ENCODE measurements at places on chromosomes 7 and 10.

- no peak for DNase-seq
Observed at GRCh38 chr7:47627580-47628283, 45.8 kb upstream of the TNS3 start.

DNA sequence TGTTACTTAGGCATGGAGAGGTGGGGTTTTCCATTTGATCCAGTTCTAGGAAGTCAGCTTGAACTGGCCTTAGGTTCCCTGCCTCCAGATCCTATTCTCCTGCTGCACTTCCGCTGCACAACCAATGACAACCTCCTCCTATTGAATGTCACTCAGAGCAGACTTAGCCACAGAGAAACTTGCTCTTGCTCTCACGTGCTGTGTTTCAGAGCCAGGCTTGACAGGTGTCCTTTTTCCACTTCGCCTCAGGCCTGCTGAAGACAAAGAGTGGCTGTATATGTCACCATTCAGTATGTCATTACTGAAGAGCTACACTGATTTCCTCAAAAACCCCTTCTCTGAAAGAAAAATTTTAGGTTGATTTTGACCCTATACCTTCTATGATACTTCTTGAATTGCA lies 115.4 kb upstream of the ETV1 start:
- DNase-seq: no peak

- DNase-seq: no peak
Observed at GRCh38 chr10:129319934-129320333, 147.1 kb upstream of the MGMT start.

DNA sequence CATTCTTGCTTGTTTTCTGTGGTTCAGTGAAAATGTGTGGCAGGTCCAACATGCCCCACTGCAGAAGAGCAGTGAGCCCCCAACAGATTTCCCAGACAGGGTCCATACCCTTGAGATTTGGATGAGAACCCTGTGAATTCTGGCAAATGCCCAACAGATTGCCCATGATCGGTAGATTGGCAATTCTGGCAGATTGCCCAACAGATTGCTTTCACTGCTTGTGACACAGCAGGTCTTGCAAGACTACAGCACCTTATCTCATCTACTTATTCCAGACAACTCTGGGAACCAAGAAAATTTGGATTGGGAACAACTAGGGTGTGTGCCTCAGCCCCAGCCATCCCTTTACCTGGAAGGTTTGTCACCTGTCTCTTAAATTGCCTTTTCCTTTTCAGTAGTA lies 143.7 kb upstream of the COL1A2 start:
- DNase-seq: peak; percentile 19

GRCh38 chr7:8217200-8218068 lies 44.5 kb downstream of the ICA1 start:
- DNase-seq: peak; percentile 91

DNA sequence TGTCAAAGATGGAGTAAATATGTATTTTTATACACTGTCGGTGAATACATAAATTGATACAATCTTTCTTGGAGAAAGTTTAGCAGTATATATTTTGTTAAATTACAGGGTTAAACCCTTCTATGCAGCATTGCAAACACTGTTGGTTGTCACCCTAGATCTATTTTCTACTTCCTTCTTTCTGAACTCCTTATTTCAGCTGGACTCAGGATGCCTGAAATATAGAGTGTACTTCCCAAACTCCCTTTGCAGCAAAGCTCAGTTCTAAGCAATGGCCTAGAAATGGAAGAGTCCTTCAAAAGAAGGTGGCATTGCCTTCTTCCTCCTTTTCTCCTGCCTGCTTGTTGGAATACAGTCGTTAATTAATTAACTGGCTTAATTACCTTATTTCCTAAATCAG lies 20.6 kb downstream of the CUBN start:
- DNase-seq: no peak

DNA sequence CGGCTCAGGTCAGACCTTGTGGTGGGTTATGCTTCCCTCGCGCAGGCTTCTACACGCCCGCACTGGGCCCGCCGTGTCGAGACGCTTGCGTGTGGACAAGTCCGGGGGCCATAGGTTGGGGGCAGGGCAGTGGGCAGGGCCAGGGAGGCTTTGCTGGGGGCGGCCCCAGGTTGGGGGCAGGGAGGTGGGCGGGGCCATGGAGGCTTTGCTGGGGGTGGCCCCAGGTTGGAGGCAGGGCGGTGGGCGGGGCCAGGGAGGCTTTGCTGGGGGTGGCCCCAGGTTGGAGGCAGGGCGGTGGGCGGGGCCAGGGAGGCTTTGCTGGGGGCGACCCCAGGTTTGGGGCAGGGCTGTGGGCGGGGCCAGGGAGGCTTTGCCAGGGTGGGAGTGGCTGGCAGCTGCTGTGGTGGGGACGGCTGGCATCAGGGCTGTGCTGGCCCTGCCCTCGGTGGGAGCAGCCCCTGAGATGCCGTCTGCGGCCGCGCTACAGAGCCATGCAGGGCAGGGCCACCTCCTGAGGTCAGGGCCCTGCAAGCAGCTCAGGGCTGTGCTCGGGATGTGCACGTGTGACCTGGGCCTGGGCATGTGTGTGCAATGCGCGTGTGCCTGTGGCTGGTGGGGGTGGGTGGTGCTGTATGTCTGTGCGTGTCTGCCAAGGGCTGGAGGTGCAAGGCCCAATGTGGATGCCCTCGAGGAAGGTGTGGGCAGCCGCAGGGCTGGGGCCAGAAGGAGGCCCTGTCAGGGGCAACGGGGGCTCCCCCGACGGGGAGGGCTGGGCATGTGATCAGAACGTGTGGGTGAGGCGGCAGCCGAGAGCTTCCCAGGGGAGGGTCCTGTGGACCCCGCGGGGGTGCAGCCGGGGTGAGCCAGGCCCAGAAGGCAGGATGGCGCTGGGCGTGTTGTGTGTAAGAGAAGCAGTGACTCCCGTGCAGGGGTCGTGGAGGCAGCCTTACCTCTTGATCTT lies 72.5 kb upstream of the NKX6-2 start:
- peak; percentile 11 for DNase-seq

- DNase-seq: no peak
Observed at GRCh38 chr7:111832174-111832573, 269.9 kb upstream of the IMMP2L start.

- no peak for DNase-seq
Observed at GRCh38 chr10:15237351-15237750, 68.9 kb upstream of the NMT2 start.

GRCh38 chr7:55019691-55020465 lies 1.1 kb downstream of the EGFR start:
- no peak for DNase-seq

DNA sequence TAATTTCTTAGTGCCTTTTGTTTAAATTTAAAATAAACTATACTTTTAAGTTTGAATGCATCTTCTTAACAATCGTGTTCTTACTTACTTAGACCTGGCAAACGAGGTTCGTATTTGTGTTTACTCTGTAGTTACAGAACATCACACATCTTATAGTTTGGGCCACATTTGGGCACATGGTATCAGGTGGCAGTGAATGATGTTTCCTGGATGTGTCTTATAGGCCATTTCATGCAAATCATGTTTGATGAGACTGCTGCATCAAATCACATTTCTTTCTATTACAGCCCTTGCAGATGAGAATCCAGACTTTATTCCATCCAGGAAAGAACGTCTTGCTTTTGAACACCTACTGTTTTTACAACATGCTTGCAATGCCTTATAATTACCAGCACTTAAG lies 78.5 kb downstream of the RBM33 start:
- no peak for DNase-seq

DNA sequence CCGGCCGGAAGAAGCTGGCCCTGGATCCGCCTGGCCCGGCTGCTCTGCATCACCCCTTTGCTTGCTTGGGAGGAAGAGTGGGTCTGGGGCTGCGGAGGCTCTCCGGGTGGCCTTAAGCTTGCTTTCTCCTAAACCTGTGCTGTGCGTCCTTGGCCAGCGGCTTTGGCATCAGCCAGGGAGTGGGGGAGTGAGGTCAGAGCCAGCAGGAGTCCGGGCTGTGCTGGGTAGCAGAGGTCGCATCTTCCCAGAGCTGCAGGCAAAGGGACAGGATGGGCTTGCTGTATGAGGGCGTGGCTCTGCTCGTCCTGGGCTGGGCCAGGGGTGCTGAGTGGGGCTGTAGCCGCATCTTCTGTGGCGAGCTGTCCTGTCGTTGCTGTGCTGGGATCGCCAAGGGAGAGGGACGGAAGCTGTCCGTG lies 21.1 kb downstream of the BNIP3 start:
- DNase-seq: no peak

DNA sequence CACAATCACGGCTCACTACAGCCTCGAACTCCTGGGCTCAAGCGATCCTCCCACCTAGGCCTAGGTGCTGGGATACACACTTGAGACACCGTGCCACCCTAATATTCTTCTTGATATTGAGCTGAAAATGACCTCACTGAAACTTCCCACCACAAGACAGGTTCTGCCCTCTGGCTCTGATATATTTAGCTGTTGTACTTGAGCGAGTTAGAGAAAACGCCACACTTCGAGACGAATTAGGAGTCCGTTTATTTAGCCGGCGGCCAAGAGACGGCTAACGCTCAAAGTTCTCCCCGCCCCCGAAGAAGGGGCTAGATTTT lies 17.9 kb downstream of the ZC3HAV1 start:
- DNase-seq: no peak

- DNase-seq: no peak
Observed at GRCh38 chr10:4046030-4046429, 261.0 kb upstream of the KLF6 start.

DNA sequence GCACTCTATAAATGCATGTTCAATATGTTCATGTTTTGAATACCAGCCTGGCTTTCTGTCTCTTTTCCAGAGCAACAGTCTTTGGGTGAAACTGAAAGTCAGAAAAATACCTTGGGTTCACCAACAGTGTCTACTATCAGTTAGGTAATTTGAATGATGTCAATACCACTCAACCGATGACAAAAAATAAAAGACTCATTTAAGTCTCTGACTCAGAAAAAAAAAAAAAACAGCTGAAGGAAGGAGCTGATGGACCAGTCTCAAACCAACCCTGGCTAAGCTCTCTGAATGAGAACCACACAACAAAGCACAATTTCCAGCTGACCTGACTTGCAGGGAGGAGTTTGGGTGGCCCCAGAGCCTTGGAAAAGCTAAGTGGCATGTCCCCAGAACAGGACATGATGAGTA lies 42.5 kb downstream of the ABLIM1 start:
- no peak for DNase-seq

- no peak for DNase-seq
Observed at GRCh38 chr7:69685293-69685631, 87.0 kb downstream of the AUTS2 start.

DNA sequence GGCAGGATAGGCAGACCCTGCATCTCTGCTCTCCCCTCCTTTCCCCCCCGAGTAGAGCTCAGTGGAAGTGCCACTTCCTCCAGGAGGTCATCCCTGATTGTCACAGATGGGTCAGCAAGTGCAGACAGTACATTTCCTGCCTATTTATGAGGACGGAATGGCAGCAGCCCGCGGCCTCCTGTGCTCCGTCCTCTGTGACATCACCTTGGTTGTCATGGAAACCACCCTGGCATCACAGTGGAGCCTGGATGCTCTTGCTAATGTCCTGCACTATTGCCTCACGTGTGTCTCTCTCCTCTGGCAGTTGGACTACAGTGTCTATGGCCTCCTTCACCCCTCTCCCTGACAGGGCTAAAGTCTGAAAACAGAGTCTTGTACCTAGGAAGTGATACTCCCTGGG lies 148.6 kb downstream of the SH3PXD2A start:
- no peak for DNase-seq

DNA sequence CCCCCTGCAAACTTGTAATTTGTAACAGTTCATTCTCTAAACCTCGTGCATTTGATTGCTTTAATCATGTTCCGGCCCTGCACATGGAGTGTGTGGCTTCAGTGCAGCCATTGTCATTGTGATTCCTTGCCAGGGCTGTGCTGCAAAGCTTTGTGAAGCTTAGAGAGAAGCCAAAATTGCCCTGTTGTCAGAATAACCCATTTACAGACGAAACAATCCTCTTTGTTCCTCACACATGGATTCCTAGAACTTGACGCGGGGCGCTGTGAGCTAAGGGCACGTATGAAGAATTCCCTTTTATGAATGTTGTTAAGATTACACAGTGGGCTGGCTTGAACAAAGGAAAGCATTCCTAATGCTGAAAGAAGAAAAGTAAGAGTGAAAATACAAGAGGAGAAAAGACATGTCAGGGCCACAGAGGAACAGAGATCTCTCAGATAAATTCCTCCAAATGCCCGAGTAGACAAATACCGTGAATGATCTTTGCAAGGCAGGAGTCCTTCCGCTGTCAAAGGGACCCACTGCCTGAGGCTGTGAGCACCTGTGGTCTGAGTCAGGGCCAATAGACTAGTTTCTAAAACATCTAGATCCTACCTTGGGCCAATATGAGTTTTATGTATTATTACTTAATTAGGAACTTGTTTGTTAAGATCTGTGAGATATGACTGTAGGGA lies 205.4 kb upstream of the C7orf33 start:
- no peak for DNase-seq
